ENCODE measurements at places on chromosomes 16 and 17.

DNA sequence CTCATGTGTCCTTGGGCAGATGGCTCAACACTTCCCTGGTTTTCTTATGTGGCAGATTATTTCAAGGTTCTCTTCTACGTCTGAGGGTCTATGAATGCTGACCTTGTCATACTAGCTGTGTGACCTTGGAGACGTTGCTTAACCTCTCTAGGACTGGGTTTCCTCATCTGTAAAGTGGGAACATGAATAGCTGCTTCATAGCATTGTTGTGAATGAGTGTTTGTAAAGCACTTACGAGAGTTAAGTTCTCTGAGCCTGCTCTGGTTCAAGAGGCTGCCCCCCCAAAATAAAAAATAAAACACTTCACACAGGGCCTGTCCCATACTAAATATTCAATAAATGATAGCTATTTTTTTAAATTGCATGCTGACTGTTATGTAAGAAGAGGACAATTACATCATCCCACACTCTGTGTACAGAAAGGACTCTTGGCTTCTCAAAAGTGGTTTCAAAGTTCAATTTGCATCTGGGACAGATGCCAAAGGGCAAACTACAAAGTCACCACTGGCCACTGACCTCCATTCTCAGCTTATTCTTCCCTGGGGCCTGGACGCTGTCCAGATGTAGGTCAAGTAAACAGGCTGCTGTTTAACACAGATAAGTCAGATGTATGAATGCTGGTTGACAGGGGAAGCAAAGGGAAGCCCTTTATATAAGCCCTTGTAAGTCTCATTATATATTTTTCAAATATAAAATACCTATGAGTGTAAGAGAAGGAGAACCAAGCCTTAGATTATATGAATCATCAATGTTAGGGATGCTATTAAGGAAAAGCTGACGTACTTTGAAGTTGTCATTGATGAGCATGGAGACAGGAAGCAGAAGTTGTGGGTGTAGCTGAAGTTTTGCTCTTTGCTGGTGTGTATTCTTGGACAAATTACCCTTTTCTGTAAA is 15.4 kb upstream of the NDEL1 start:
- DNase-seq = no peak
- no peaks in the 10 kb centered on the region for H3K36me3 ChIP-seq
- H3K4me3 ChIP-seq = no peak overlapping the region
- peaks cover 50% of the 10 kb centered on the region for H3K27me3 ChIP-seq
- H3K27ac ChIP-seq = no peak overlapping the region

DNA sequence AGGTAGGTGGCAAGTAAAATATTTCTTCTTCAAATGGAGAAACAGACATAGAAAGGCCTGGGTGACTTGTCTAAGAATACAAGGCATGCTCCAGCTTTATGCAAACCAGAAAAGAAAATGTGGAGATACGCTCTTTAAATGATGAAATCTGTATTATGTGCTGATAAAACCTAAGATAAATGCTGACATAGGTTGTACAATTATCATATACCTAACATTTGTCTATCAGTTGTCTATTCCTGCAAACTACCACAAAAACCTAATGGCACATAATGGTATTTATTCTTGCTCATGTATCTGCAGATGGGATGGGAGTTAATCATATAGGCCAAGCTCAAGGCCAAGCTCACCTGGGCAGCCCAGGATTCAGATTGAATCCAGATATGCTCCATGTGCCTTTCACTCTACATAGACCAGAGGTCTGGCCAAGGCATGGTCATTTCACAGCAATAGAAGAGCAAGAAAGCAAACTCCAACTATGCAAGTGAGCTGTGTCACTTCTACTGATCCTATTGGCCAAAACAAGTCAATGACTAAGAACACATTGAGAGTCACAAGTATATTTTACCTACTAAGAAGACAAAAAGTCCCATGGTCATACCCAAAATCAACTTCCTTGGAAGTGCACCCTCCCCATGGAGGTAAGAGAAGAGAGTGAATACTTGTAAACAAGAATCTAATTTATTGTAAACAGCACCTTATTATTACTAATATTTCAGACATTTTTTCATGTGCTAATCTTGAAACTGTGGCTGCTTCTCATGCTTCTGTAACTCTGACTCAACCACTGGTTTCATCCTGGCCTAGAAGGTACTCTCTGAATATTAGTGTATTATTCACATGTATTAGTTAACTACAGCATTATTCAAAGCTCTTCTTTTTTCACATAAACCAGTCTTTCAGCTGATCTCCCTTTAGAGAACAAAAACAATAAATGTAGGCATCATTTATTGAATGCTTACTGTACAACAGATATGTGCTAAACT is 270.7 kb upstream of the SOX9 start:
- no peak overlapping the region for H3K27ac ChIP-seq
- no peaks in the 10 kb centered on the region for H3K27me3 ChIP-seq
- no peaks in the 10 kb centered on the region for H3K36me3 ChIP-seq

- no peak overlapping the region for H3K4me3 ChIP-seq
- H3K27me3 ChIP-seq = no peaks in the 10 kb centered on the region
- peaks cover 8% of the 10 kb centered on the region for H3K4me1 ChIP-seq
- no peaks in the 10 kb centered on the region for H3K36me3 ChIP-seq
Observed at GRCh38 chr17:29215717-29216116, 30.9 kb upstream of the CRYBA1 start.

GRCh38 chr17:4301066-4301465 is 37.3 kb upstream of the ANKFY1 start:
- no peak for DNase-seq
- no peak overlapping the region for H3K4me3 ChIP-seq
- no peaks in the 10 kb centered on the region for H3K27me3 ChIP-seq
- peak overlapping the region; percentile 42 for H3K27ac ChIP-seq
- H3K36me3 ChIP-seq = peaks cover 14% of the 10 kb centered on the region

GRCh38 chr17:69042308-69042707 is 18.4 kb downstream of the ABCA9 start:
- peaks cover 3% of the 10 kb centered on the region for H3K4me1 ChIP-seq
- no peaks in the 10 kb centered on the region for H3K27me3 ChIP-seq
- peaks cover 7% of the 10 kb centered on the region for H3K36me3 ChIP-seq
- no peak overlapping the region for H3K27ac ChIP-seq

DNA sequence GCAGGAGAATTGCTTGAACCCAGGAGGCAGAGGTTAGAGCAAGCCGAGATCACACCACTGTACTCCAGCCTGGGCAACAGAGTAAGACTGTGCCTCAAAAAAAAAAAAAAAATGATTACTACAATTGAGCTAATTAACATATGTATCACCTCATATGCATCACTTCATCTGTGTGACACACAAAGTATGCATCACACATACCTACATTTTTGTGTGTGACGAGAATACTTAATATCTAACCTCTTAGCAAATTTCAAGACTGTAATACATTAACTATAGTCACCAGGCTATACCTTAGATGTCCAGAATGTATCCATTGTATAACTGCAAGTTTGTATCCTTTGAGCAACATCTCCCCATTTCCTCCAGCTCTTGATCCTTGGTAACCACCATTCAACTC is 214.2 kb upstream of the MON1B start:
- H3K36me3 ChIP-seq = no peaks in the 10 kb centered on the region
- no peak overlapping the region for H3K4me3 ChIP-seq
- H3K27ac ChIP-seq = no peak overlapping the region
- no peaks in the 10 kb centered on the region for H3K4me1 ChIP-seq
- H3K27me3 ChIP-seq = no peaks in the 10 kb centered on the region
- DNase-seq = no peak

DNA sequence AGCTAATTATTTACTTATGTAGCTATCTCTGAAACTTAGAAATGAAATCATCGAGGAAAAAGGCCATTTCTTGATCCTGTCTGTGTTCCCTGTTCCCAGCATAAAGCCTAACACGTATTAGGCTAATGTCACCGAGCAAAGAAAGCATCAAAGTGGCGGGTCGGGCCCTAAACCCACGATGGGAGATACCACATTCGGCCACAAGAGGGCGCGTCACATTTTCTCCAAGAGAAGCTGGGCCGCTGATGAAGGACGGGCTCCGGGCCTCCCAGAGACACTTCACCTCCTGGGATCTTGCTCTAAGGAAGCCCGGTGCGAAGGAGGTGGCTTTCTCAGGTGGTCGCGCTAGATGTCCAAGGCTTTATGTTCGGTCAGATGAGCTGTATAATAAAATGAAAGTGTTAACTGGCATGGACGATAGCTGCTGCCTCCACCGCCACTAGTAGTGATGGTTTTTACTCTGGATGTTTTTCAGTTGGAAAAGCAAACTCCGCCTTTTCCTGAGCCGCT is 853 bp upstream of the PDK2 start:
- peak overlapping the region; percentile 82 for H3K27ac ChIP-seq
- no peaks in the 10 kb centered on the region for H3K36me3 ChIP-seq
- peak; percentile 93 for DNase-seq

DNA sequence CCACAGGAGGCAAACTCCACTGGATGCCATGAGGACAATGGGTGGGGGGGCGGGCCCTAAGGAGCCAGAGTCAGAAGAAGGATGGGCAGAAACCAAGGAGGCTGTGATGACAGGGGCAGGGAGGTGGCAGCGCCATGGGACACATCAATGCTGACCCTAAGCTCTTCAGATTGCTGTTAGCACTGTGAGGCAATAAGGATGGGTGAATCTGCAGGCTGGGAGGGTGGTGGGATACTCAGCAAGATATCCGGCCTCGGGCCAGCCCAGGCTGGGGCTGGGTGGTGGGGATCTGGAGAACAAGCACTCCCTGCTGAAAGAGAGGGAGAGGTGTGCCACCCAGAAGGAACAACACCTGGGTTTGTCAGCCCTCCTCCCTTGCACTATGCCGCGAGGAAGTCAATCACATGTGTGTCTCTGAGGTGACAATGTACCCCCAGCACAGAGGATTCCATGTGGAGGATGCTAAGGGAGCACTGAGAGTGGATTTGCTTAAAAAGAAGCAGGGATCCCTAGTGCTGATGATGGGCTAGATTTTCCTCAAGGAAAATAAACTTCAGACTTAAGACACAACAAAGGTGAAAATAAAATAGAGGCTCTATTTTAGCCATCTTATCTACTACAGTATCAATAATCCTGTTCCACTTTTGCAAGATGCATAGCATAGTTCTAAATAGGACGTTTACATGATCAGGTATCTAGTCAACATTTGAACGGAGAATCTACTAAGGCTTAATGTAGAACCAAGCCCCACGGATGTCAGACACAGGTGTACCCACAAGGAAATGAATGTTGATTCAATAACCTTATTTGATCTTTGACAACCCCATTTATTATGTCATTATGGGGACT is 22.6 kb downstream of the SMPD3 start:
- H3K27ac ChIP-seq = no peak overlapping the region
- DNase-seq = no peak
- peaks cover 9% of the 10 kb centered on the region for H3K27me3 ChIP-seq
- no peak overlapping the region for H3K4me3 ChIP-seq
- peaks cover 2% of the 10 kb centered on the region for H3K4me1 ChIP-seq
- H3K36me3 ChIP-seq = no peaks in the 10 kb centered on the region

DNA sequence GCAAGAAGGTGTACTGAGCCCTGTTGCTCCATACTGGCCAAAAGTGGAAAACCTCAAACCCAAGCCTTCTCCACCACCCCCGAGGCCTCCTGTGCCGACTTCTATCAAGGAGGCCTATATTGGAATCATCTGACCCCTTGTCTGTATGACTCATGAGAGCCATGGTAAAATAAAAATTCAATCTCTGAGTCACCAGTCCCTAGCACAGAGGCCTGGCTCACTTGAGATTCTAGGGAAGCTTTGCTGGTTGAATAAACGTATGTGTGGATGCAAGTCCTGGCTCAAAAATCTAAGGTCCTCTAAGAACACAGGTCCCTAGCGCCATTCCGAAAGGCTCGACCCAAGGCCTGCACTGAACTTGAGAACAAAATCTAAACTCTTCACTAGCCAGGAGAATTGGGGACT is 15.0 kb downstream of the NSMCE1 start:
- DNase-seq = peak; percentile 18
- H3K36me3 ChIP-seq = peaks cover 4% of the 10 kb centered on the region
- peaks cover 5% of the 10 kb centered on the region for H3K4me1 ChIP-seq
- H3K27ac ChIP-seq = no peak overlapping the region
- no peaks in the 10 kb centered on the region for H3K27me3 ChIP-seq
- no peak overlapping the region for H3K4me3 ChIP-seq

DNA sequence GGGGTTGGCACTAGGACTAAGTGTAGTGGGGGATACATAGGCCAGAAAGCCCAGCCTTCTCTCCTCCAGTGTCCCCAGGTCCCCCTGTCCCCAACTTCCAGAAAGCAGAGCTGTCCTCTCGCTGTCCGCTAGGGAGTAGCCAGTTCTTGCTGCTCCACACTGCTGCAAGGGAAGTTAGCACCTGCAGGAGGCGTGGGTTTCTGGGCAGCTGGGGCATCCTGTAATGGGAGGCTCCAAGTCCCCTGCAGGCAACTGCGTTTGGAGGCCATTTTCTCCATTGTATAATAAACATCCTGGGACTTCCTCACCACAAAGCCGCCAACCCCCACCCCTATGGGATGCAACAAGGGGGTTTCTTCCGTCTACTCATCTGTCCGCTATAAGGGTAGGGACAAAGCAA is 1.7 kb downstream of the RPRML start:
- DNase-seq = no peak
- H3K36me3 ChIP-seq = no peaks in the 10 kb centered on the region
- peak overlapping the region; percentile 93 for H3K4me3 ChIP-seq
- peak overlapping the region; percentile 16 for H3K27ac ChIP-seq

- no peak for DNase-seq
- no peak overlapping the region for H3K27ac ChIP-seq
- no peaks in the 10 kb centered on the region for H3K27me3 ChIP-seq
- peaks cover 21% of the 10 kb centered on the region for H3K36me3 ChIP-seq
- peaks cover 39% of the 10 kb centered on the region for H3K4me1 ChIP-seq
Observed at GRCh38 chr16:84606081-84606875, 11.6 kb downstream of the COTL1 start.

GRCh38 chr16:67190448-67191399 is 788 bp upstream of the EXOC3L1 start:
- no peak for DNase-seq
- H3K36me3 ChIP-seq = no peaks in the 10 kb centered on the region
- no peak overlapping the region for H3K4me3 ChIP-seq
- peaks cover 5% of the 10 kb centered on the region for H3K27me3 ChIP-seq

GRCh38 chr16:14399378-14400284 is 230.4 kb downstream of the PARN start:
- H3K4me3 ChIP-seq = peak overlapping the region; percentile 53
- no peak for DNase-seq
- no peaks in the 10 kb centered on the region for H3K36me3 ChIP-seq
- H3K27me3 ChIP-seq = no peaks in the 10 kb centered on the region
- H3K4me1 ChIP-seq = peaks cover 14% of the 10 kb centered on the region

- H3K4me3 ChIP-seq = no peak overlapping the region
- no peaks in the 10 kb centered on the region for H3K4me1 ChIP-seq
- no peak for DNase-seq
- peaks cover 4% of the 10 kb centered on the region for H3K27me3 ChIP-seq
Observed at GRCh38 chr16:6131526-6132050, 1034.0 kb upstream of the EEF2KMT start.

- DNase-seq = no peak
- H3K27me3 ChIP-seq = no peaks in the 10 kb centered on the region
- H3K27ac ChIP-seq = peak overlapping the region; percentile 19
- no peak overlapping the region for H3K4me3 ChIP-seq
- H3K36me3 ChIP-seq = peaks cover 4% of the 10 kb centered on the region
- H3K4me1 ChIP-seq = peaks cover 15% of the 10 kb centered on the region
Observed at GRCh38 chr17:27339836-27340550, 46.1 kb downstream of the WSB1 start.

Measured in type B pancreatic cell (in vitro differentiated cells).